Activated gamma-delta T cell treated with anti-CD3 and anti-CD28 coated beads, Interleukin-2, amount 50 U/mL, for 16 hours (primary cell): ENCODE measurements at places on chromosomes 6 and 20.

DNA sequence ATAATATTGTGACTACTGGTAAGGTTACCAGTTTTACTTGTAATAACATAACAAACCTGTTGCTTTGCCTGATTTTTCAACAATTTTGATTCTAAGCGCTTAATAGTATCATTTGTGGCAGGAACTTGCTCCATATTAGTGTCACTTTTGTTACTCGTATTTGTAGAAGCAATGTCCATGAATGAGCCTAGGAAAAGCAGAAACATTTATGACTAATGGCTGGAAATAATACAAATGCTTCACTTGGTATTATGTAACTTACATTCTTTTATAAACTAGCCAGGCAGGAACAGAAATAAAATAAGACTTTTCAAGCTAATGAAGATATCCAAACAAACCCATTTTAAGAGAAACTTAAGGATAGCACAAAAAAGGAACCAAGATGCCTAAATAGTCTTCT lies 38.9 kb downstream of the MAP3K7 start:
- no peak for DNase-seq

- no peak for DNase-seq
Measured at GRCh38 chr20:59211208-59211765, 47.7 kb downstream of the ZNF831 start.

GRCh38 chr20:18611492-18611891 lies 23.6 kb downstream of the DTD1 start:
- DNase-seq, result no peak

- no peak for DNase-seq
Measured at GRCh38 chr6:94071835-94072234, 652.5 kb upstream of the EPHA7 start.

GRCh38 chr6:83609248-83609647 lies 96.9 kb downstream of the PRSS35 start:
- DNase-seq, result no peak

GRCh38 chr6:99434702-99435530 lies 9.8 kb upstream of the PNISR start:
- no peak for DNase-seq

- no peak for DNase-seq
Measured at GRCh38 chr6:167279766-167280446, 11.2 kb upstream of the UNC93A start.

DNA sequence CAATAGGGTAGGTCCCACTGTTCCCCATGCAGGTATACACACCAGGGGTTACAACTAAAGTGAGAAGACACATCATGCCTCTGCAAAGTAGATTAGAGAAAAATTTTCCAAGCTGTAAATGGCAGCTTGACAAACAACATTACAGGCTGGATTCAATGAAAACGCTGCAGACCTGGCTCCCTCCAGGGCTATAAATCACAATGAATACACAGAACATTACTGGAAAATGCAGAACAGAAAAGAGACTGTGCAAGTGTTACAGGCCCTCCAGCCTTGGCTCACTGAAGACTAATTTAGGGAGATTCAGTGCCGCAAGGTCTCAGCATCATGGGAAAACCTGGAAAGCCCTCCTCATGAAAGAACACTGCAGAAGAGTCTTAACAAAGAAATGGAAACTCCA lies 207.8 kb downstream of the KHDC1L start:
- DNase-seq, result no peak

DNA sequence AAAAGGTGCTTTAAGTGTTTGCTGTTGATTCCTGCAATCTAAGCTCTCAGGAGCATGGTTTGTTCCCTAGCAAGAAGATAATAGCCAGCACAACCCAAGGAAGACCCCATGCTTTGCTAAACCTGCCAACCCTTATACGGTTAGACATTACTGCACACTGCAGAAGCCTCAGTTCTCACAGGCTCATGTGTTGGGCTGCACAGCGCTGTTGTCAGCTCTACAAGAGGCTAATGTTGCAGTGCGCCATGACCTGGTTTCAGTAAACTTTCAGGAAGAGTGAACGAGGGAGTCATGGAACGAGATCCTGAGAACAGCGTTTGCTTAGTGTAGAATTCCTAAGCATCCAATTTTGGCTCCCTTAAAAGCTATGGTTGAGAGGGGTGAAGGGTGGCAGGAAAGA lies 218.5 kb downstream of the ARHGAP18 start:
- DNase-seq, result no peak

- DNase-seq, result no peak
Measured at GRCh38 chr6:154981079-154981870, 13.8 kb upstream of the TIAM2 start.

DNA sequence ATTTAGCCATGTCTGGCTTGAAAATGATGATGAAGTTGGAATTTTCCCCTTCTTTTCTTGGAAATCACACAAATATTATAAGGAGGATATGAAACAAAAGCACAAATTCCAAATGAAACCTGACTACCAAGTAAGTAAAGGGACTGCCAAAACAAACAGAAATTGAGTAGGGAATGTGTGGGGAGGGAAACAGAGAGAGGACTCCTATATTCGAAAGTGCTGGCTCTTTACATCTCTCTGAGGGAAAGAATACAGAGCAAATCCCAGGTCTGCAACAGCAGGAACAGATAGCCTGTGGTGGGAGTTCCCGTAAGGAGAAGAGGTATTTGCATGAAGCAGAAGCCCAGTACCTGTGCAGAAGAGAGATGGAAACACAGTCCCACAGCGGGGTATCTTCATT lies 583.7 kb downstream of the EPM2A start:
- DNase-seq, result no peak

DNA sequence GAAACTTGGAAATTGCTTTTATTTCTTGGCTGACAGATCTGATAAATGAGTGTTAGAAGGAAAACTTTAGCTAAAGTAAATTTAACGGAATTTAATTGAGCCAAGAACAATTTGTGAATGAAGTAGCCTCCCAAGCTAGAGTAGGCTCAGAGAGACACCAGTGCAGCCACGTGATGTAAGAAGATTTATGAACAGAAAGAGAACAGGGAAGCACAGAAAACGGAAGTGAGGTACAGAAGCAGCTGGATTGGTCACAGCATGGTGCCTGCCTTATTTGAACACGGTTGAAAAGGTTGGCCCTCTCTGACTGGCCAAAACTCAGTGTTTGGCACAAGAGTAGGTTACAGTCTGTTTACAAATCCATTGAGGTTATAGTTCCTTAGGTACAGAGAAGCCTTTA lies 29.5 kb upstream of the IFNGR1 start:
- no peak for DNase-seq

- DNase-seq, result no peak
Measured at GRCh38 chr6:79236711-79237110, 2.2 kb upstream of the HMGN3 start.

- no peak for DNase-seq
Measured at GRCh38 chr20:21100578-21101452, 5.3 kb downstream of the LINC00237 start.

GRCh38 chr20:25014816-25015215 lies 22.3 kb upstream of the APMAP start:
- no peak for DNase-seq

GRCh38 chr6:31578184-31579118 lies 3.1 kb downstream of the TNF start:
- no peak for DNase-seq

- DNase-seq, result no peak
Measured at GRCh38 chr20:9955646-9956045, 79.1 kb upstream of the ANKEF1 start.

GRCh38 chr20:48282591-48283228 lies 497.4 kb upstream of the SULF2 start:
- no peak for DNase-seq

GRCh38 chr6:147283460-147283859 lies 79.2 kb downstream of the STXBP5 start:
- no peak for DNase-seq

DNA sequence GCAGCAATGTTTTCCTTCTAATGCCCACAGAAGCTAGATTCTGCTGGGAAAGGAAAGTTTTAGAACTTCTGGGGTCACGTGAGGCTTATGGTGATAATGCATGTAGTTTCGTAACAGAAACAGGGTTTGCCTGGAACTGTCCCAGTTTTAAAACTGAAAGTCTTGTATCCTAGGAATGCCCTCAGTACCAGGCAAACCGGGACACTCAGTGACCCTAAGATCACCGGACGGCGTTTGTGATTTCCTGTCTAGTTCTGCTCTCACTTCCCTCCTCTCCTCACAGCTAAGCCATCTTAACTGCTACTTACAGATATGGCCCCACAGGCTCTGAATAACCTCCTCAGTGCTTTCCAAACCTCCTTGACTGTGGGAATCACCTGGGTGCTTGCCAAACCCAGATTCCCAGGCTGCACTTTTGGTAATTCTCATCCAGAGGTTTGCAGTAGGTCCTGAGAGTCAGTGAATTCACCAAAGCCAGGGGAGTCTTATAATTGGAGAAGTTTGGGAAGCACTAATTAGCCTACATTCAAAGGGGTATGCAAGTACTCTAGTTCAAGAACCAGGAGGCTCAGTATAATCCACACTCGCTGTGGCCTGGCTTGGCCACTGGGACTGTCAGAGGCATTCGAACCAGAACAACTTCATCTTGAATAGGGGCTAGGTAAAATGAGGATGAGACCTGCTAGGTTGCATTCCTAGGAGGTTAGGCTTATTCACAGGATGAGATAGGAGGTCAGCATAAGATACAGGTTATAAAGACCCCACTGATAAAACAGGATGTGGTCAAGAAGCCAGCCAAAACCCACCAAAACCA lies 231.6 kb upstream of the MYLIP start:
- no peak for DNase-seq

DNA sequence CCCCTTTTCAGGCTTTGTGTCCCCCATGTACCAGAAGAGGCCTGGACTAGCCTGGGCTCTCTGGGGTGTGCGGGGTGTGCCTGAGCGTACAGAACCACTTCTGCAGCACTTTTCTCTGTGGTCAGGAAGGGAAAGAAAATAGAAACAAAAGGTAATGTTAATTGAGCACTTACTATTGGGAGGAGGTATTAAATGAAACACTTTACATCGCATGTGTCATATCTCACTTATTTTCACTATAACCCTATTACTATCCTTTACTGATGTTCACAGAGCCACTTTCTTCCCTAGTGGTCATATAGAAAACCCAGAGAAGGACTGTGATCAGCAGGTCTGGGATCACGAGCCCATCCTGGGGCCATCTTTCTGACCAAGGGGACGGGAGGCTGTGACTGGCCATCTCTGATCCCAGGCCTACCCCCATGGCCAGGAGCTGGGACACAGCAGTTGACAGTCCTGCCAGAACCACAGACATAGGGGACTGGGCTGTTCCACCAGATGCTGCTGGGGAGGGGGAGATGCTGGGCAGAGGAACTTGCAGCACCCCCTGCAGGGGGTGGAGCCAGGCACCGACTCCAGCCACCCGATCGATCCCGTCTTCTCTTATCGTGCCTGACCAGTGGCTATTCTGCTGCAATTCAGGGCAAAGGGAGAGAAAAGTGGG lies 107.6 kb downstream of the VEGFA start:
- DNase-seq, result no peak

- DNase-seq, result no peak
Measured at GRCh38 chr20:61737346-61737745, 328.3 kb downstream of the TAF4 start.

GRCh38 chr6:135066806-135067205 lies 12.2 kb upstream of the HBS1L start:
- DNase-seq, result no peak

GRCh38 chr6:16783509-16783908 lies 22.2 kb upstream of the ATXN1 start:
- no peak for DNase-seq

DNA sequence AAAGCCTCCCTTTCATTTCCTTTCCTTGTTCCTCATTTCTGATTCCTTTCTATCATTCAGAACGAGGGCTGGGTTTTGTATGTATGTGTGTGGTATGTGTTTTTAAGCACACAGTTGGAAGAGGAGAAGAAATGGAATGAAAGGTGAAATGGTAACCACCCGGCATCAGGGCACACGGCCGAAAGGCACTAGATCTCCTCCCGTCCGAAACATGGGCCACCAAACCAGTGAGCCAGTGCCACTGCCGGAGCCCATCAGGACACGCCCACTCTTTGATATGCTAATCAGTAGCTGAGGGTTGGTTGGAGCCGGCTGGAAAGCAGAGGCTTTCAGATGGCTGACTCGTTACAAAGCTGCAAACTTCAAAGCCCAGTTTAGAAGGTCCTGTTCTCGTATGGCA lies 228.6 kb upstream of the JARID2 start:
- no peak for DNase-seq

- DNase-seq, result peak; percentile 14
Measured at GRCh38 chr6:40477246-40478126, 109.7 kb downstream of the LRFN2 start.

GRCh38 chr6:12804952-12805645 lies 88.5 kb downstream of the PHACTR1 start:
- no peak for DNase-seq

- no peak for DNase-seq
Measured at GRCh38 chr6:34447910-34448309, 18.0 kb upstream of the PACSIN1 start.

DNA sequence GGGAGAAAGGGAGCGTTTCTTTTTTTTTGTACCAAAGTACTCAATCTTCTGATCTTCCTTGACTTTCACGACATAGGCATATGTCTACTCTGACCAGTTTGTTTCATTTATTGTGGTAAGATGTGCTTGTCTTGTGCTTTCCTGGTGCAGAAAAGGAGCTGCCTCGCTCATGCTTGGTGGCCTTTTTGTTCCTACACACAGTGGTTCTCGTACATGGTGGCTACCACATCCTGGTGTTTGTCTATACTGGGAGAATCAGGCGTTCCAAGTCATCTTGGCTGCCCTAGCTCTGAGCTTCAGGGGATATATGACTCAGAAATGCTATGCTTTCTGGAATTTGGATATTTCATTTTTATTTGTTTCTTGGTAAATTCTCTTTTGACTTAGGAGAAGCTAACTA lies 31.8 kb downstream of the MYB start:
- DNase-seq, result no peak

- no peak for DNase-seq
Measured at GRCh38 chr20:32971703-32972161, 32.5 kb downstream of the SUN5 start.

DNA sequence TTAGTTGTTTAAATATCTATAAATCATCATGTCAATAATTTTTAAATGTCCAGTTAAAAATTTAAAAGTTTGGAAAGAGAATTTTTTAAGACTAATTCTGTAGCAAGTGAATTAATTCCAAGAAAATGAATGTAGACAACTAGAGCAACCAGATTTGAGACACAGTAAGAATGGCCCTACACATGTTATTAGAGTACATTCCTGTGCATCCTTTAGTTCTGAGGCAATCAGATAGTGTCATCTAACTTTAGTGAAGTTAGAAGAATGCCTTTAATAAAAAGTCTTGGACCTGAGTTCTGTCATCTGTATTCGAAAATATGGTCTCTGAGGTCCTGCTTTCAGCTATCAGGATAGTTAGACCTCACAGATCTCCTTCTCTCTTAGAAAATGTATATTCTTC lies 63.7 kb downstream of the HIVEP2 start:
- no peak for DNase-seq

GRCh38 chr6:84062519-84063154 lies 29.1 kb downstream of the MRAP2 start:
- no peak for DNase-seq

DNA sequence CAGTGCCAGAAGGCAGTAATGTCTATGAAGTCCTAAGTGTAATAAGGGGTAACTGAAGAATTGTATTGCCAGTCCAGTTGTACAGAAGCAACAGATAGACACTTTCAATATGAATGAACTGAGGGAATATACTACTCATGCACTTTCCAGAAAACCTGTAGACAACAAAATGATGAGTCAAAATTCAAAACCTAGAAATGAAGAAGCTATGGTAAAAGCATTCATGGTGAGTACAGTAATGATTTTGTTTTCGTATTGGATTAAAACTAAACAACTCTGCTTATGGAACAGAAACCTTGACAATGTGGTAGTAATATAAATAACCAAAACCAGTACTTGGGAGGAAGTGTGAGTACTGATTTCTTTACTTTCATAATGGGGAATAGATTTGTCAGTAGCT lies 35.0 kb downstream of the ARMC2 start:
- no peak for DNase-seq

- DNase-seq, result no peak
Measured at GRCh38 chr20:2932498-2932897, 59.2 kb downstream of the PTPRA start.
